IPS-NIHi11 (cell line): ENCODE measurements at places on chromosomes 4 and X.

- no peak for DNase-seq
These were observed 182.8 kb downstream of the IDS start for GRCh38 chrX:149322316-149322715.

- DNase-seq, result no peak
These were observed 563.1 kb downstream of the INPP4B start for GRCh38 chr4:142282870-142283431.

GRCh38 chr4:42339935-42340406, 57.3 kb upstream of the SHISA3 start:
- DNase-seq, result peak; percentile 23

DNA sequence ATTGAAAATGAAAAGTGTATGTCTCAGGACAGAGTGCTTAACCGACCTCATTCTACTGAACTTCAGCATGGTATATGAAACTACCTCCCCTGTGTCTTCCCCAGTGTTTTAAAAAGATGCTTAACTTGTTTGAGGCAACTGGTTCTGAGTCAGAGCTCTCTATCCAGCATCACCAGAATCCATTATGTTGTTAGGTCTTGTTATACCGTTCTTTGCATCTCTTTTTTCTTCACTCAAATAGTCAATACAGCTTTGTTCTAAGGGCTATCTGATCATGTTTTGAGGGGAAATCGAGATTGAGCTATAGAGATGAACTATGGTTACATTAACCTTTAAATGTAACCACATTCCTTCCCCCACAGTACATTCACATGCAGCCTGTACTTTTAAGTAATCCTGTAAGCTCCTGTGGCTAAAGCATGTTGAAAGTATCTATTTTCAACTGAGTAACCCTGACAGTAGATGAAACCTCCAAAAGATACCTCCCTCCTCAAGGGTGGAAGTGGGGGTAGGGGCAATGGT, 514.4 kb downstream of the RPA4 start:
- no peak for DNase-seq

- DNase-seq, result no peak
These were observed 19.2 kb upstream of the ADRA2C start for GRCh38 chr4:3746701-3747580.

DNA sequence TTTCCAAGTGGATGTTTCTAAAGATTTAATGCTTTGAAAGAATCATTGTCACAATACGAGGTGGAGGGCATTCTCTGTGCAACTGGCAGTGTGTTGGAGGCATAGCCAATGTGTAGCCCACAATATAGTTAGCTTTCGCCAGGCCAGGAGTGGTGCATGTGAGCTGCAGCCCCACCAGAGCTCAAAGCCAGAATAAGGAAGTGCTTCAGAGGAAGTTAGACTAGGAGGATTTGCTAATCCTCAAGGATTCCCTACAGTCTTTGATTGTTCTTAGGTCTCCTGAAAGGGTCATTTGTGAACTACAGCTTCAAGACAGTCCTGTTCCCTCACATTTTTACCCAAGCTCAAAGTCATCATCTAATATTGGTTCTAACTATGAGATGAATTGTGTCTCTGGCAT, 16.4 kb downstream of the TRPC5OS start:
- DNase-seq, result no peak

GRCh38 chrX:110403441-110404238, 45.0 kb downstream of the RTL9 start:
- no peak for DNase-seq

DNA sequence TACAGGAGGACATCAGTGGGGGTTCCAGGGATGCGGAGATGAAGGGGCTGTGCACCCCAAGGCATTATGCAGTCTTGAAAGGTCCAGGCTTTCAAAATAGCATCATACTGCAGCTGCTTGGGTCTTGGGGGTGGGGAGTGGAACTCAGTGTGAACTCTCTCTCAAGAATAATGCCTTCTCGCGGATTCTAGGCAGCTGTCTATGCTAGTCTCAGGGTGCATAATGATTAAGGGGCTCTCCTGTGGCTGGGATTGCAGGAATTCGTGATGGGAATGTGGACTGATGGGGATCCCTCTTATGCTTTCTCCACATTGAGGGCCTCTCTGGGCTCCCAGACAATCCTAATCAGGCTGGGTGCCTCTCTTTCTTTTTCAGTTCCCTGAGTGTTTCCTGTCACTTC, 172.2 kb upstream of the ARHGAP24 start:
- DNase-seq, result no peak

DNA sequence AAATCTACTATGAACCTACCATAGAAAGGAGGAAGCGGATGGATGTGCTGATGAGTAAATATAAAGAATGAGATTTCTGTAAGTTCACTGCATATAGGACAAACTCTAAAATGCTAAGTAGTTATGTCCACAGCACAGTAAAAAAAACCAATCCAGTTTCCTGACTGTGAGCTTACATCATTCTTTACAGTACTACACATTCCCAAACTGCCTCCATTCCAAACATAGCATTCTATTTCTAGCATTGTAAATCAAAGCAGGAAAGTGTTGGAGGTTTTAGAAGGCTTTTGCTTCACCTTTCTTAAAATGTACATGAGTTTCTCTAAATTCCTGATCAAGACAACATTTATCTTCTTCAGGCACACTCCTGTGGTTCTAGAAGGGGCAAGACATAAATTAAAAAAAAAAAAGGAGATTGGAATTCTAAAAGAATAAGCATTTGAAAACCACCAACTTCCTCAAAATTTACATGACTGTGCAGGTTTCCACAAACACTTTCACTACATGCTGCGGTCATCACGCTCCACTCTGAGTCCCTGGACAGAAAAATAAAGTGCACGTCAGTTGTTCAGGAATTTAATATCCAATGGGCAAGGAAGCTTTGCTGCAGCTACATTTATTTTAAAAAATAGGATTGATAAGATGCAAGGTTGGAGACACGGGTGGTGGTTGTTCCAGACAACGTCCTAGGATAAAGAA, 297.6 kb upstream of the STS start:
- DNase-seq, result no peak

DNA sequence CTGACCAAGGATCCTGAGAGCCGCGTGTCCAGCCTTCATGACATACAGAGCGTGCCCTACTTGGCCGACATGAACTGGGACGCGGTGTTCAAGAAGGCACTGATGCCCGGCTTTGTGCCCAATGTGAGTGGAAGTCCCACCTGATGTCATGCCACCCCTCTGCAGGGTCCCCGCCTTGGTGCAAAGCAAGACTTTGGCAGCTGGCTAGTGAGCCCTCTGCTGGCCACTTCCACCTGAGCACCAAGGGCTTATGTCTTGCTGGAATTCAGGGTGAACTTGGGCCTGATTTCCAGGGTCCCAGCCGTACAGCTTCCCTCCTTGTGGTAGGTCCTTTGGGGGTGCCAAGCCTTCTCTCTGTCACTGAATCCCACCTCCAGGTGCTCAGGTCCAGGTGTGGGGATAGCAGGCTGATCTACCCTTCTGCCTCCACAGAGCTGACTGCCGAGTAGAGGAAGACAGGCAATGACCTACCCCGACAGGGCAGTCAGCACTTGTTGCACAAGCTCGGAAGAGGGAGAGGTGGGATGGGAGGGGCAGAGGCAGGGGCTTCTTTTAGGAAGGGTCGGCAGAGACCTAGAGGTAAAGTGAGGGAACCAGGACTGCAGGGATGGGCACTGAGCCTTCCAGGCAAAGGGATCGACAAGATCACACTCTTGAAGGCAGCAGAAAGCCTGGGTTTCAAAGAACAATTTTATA, 248.1 kb downstream of the EVC2 start:
- peak; percentile 76 for DNase-seq

DNA sequence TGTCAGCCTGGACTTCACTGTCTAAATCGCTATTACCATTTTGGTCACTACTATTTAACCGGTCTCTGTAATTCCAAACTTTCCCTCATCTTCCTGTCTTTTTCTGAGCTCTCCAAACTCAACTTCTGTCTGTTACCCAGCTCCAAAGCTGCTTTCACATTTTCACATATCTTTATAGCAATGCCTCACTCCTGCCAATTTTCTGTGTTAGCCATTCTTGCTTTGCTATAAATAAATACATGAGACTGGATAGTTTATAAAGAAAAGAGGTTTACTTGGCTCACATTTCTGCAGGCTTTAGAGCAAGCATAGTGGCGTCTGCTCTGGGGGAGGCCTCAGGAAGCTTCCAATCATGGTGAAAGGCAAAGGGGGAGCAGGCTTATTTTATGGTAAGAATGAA, 368.3 kb upstream of the GNPDA2 start:
- DNase-seq, result no peak

GRCh38 chrX:21963269-21963668, 22.8 kb downstream of the SMS start:
- no peak for DNase-seq

GRCh38 chr4:108502356-108502755, 118.0 kb upstream of the RPL34 start:
- no peak for DNase-seq

DNA sequence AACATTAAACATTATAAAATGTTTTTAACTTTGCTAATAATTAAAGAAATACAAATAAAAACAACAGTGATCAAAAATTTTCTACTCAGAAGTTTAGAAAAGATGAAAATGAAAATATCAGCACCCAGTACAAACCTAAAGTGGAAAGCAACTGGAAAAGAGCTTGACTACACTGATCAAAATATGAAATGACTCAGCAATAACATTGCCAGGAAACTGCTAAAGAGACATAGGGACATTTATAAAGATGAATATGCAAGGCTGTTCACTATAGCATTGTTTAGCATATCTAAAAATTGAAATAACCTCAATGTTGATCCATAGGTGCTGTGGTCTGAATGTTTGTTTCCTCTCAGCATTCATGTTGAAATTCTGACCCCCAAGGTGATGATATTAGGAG, 88.5 kb upstream of the NOCT start:
- no peak for DNase-seq

- DNase-seq, result no peak
These were observed 124.5 kb downstream of the EFNB1 start for GRCh38 chrX:68953331-68953730.
